NCI-H187 treated with DMSO at 0.1 percent for 48 hours (cell line): ENCODE measurements at places on chromosomes 13 and 19.

GRCh38 chr13:45015300-45015699, 26.0 kb downstream of the GPALPP1 start:
- DNase-seq, result no peak

- DNase-seq, result no peak
These were observed 158.1 kb downstream of the IRS2 start for GRCh38 chr13:109628251-109628699.

GRCh38 chr19:54428323-54429175, 13.3 kb downstream of the TTYH1 start:
- DNase-seq, result no peak

GRCh38 chr19:24178207-24178606, 91.2 kb downstream of the ZNF254 start:
- no peak for DNase-seq

DNA sequence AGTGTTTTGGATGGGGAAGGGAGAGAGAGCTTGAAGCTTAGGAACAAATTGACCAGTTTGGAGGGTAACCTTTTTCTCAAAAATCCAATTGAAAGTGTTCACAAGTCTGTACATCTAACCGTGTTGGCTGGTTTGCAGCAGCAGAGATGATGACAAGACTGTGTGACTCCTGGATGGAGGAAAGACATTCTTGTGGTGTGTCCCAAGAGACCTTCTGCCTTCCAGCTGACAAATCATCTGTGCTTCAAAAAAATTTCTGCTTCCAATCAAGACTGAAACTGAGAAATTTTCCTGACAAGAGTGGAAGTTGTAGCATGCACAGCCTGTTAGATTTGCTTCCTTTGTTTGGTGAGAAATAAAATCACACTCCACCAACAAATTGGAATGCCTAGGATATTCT, 56.2 kb downstream of the LACC1 start:
- no peak for DNase-seq

DNA sequence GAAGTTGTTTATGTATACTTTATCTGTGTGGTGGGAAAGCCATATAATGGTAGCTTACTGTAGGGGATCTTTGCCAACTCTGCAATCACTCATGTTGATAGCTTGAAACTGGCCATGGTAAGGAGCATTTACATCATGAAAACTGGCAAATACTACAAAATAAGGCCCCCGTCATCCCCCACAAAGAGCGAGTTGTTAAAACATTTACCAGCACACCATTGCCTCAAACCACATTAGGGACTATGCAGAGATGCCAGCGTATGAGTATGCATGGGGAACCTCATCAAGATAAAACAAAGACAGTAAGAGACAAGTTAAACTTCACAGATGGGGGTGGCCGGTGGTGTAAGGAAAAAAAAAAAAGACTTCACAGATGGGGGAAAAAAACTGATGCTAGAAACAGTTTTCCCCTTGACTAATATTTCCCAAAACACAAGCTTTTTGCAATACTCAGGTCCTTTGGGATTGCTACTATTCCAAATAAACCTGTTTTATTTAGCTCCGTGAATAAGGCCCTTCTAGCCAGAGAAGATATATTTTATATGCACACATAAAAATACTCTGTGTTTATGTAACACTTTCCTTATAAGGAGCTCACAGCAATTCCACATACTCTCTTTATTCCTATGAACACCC, 70.6 kb upstream of the SERP2 start:
- no peak for DNase-seq

DNA sequence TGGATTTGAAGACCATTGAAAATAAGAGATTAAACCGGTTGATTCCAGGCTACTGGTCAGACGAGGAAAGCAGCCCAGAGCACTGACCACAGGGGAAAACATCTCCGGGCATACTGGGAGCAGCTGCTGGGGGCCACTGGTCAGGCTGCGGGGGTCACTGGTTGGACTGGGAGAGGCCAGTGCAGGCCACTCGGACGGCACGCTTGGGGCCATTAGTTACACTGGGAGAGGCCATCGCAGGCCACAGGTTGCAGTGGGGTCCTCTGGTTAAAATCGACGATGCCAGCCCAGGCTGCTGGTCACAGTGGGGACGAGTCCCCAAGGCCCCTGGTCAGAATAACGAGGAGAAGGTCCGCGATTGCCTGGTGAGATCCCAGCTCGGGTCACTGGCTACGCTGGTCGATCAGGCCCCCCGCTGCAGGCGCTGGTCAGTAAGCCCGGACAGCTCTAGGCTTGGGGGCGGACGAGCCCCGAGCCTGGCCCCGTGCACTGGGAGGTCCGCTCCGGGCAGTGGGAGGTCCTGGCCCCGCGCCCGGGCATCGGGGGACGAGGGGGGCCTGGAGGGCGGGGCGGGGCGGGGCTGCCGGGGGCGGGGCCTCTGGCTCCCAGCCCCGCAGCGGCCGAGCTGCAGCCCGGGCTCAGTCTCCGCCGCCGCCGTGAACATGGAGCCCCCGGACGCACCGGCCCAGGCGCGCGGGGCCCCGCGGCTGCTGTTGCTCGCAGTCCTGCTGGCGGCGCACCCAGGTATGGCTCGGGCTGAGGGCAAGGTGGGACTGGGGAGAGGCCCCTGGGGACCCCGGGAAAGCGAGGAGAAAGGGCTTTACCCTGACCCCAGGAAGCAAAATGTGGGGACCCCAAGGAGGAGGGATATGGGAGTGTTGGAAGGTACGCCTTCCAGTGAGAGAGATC, at the start of gene BCAM:
BCAM (plus strand) TSS at position 641 of the 909 bp plus-strand sequence; CDS start at position 663, 22 bp downstream.
- no peak for DNase-seq

GRCh38 chr19:58034477-58034793, 610 bp downstream of the ZSCAN1 start:
- DNase-seq, result no peak

DNA sequence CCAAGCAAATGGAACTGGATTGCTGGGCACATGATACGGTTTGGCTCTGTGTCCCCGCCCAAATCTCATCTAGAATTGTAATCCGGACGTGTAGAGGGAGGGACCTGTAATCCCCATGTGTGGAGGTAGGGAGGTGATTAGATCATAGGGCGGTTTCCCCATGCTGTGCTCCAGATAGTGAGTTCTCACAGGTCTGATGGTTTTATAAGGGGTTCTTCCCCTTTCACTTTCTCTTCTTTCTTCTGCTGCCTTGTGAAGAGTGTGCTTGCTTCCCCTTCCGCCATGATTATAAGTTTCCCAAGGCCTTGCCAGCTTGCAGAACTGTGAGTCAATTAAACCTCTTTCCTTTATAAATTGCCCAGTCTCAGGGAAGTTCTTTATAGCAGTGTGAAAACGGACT, 32.6 kb upstream of the MTIF3 start:
- DNase-seq, result no peak

DNA sequence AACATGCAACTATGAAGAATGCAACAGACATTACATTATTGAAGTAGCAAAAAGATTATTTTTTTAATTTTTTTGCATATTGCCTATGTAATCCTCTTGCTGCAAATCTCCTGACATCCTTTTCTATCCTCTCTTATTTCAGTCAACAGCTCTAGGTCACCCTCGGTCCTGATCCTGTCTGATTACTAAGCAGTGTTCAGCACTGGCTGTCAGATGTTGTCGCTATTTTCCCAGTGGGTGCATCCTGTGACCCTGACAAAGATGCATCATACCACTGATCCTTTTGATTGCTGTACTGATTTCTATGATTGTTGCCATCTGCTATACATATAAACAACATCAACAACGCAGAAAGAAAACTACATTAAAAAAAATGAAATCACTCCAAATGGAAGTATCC, 443.7 kb upstream of the PRR20A start:
- no peak for DNase-seq

GRCh38 chr13:22455036-22455435, 725.7 kb upstream of the SGCG start:
- DNase-seq, result peak; percentile 0

DNA sequence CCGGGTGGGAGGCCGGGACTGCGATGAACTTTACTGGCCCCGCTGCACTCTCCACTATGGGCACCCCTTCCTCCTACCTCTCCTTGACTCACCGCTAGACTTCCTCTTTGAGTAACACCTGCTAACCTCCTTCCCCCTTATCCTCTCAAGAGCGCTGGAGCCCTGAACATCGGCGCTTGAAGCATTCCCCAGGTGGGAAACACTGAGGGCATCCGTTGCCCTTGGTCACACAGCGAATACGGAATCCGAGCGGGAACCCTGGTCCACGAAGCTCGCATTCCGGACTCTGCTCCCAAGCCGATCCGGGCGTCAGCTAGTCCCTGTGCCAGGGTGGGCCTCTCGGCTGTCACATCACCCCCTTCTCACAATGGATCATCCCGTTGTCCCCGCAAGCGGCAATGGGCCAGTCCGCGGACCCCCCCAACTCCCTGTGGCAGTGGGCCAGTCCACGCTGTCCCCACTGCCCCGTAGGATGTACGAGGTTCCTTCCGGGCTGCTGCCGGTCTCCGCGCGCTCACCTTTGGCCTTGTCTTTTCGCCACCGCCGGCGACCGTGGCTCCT, 4.2 kb downstream of the LIPE start:
- DNase-seq, result peak; percentile 28

DNA sequence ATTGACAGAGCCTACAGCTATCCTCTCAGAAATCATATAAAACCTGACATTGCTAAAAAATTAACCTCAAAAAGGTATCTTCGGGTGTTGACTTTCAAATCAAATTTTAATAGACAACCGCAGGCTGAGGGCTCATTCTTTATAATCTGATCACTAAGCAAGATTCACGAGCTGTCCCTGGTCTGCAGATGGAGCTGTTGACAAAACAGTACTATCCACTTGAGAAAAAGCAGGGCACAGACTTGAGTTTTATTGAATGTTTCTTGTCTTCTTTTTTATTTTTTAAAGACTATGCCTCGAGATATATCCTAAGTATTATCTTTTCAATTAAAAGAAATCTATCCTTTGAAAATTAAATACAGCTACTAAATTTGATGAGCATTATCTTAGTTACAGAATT, 540.5 kb downstream of the PCDH9 start:
- DNase-seq, result no peak

DNA sequence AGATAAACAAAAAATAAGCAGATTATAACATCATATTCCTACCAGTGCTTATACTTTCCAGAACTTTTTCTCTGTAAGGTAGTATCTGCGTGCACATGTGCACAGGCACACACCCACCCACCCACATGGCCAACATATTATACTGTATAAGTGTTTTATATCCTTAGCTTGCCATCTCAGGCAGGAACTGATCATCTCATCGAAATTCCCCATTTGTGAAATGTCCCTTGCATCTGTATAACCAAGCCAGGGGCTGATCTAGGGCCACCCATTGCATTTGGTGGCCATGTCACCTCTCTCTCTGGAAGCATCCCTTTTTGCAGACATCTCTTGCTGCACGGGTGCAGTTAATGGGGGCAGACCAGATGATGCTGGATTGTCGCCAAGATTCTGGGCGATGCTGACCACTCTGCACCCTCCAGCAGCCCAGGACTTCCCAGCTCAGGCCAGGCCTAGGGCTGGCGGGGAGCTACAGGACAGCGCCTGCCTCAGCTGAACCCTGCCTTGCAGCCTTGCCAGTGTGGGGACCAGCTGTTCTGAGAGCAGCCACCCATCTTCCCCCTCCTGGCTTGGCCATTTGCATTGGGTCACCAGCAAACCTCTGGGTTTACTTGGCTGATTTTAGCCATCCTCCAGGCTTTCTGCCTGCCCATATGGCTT, 95.9 kb downstream of the SLC7A1 start:
- DNase-seq, result no peak

DNA sequence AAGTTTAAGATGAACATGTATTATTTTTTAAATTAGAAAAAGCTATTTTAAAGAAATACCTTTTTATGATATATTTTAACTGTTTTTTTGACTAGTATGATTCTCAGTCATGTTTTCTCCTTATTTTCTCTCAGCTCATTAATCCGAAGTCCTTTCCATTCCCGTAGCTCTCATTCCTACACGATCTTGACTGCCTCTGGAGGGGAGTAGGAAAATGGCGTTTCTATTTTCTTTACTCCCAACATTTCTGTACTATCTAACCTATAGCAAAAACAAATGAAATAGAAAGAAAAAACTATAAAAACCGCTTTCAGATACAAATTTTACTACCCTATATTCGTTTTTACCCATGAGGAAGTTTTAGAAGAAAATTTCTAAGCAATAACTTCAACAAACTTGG, 343.8 kb downstream of the RBM26 start:
- no peak for DNase-seq

GRCh38 chr19:14023404-14024235, 4.3 kb upstream of the RLN3 start:
- DNase-seq, result no peak

- no peak for DNase-seq
These were observed 18.1 kb downstream of the ARHGEF18 start for GRCh38 chr19:7366701-7367420.

DNA sequence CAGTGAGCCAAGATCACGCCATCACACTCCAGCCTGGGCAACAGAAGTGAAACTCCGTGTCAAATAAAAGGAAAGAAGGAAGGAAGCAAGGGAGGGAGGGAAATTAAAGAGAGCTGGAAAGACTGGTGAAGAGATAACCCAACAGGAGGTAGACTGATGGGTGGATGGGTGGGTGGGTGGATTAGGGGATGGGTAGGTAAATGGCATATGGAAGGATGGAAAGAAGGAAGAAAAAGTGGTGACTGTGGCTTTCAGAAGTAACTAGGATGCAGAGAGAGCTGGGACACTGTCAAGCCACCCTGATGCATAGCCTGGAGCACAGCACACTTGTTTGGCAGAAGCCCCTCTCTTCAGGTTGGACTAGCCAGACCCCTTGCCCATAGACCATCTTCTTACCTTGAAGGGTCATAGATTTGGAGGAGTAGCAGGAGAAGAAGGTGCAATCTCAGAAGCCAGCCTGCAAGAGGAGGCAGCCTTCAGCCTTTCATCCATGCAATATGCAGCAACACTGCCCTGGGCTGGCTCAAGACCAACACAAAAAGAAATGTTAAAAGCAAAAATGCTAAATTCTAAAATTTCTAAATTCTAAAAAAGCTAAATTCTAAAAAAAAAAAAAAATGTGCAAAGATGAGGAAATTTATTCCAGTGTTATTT, 5.1 kb downstream of the IQCN start:
- no peak for DNase-seq

- no peak for DNase-seq
These were observed 38.3 kb upstream of the SPRY2 start for GRCh38 chr13:80379245-80379644.

GRCh38 chr13:30142486-30143211, 164.7 kb downstream of the KATNAL1 start:
- no peak for DNase-seq

DNA sequence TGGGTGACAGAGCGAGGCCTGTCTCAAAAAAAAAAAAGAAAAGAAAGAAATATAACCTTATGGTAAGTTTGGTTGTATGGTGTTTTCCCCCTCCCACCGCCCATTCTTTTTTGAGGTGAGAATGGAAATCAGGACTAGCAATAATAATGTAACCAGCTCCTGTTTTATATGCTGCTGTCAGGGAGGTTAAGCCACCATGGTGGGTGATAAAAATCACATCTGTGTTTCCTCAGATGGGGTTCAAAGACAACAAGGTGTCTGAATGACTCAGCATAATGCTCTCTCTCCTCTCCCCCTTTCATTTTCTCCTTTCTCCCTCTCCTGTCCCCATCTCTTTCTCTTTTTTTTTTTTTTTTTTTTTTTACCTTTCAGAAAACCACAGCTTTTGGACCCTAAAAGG, 28.3 kb upstream of the GARRE1 start:
- no peak for DNase-seq

- DNase-seq, result no peak
These were observed at the start of gene KCTD15 for GRCh38 chr19:33796164-33796875. KCTD15 (plus strand) TSS chr19:33796870; CDS start chr19:33800455, 3,585 bp downstream.
